Esophagus squamous epithelium (tissue), 5 donors: ENCODE measurements at places on chromosomes 2 and 18.

DNA sequence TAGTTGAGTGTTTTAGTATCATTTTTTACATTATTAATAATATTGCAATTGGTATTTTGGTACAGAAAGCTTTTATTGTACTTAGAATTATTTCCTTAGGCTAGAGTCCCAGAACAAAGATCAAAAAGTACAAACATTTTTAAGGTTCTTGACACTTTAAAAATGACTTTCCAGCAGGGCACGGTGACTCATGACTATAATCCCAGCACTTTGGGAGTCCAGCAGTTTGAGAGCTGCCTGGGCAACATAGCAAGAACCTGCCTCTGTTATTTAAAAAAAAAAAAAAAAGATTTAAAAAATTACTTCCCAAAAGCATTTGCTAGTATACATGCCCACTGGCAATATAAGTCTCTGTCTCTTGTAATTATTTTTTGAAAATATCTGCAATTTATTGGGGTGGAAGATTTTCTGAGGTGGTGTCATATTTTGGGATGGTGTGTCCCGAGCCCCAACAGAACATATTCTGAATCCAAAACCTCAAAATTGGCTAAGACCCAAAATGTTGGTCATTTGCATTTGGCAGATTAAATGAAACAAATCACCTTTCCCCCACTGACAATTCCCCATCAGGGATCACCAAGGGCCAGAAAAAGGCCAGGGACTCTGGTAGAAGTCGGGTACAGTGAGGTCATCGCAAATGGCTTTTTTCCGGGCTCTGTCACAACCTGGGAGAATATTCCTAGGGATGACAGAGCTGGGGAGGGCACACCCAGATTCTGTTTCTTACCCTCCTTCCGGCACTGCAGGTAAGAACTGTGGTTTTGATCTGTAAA is 42.1 kb downstream of the NIFK start:
- no peak overlapping the region for H3K4me3 ChIP-seq
- no peak for DNase-seq
- H3K36me3 ChIP-seq, result no peaks in the 10 kb centered on the region
- no peaks in the 10 kb centered on the region for H3K27me3 ChIP-seq
- peaks cover 5% of the 10 kb centered on the region for H3K4me1 ChIP-seq

GRCh38 chr2:109222825-109223471 is 93.9 kb downstream of the SH3RF3 start:
- no peak overlapping the region for H3K27ac ChIP-seq
- H3K4me3 ChIP-seq, result no peak overlapping the region
- no peaks in the 10 kb centered on the region for H3K4me1 ChIP-seq
- no peak for DNase-seq
- H3K36me3 ChIP-seq, result no peaks in the 10 kb centered on the region

DNA sequence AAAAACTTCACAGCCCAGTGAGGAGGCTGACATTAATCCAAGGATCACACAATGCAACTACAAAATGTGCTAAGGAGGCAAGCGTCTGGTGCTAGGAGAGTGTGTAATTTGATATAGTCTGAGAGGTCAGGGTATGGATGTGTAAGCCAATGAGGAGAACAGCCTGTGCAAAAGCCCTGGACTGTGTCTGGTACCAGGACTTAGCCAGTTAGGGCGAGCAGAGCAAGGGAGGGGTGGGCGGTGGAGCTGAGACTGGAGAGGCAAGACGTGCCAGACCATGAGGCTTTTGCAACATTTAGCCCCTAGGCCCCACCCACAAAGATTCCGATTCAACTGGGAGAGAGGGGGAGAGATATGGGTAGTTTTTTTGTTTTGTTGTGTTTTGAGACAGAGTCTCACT is 33.5 kb upstream of the SPRED2 start:
- H3K36me3 ChIP-seq, result no peaks in the 10 kb centered on the region
- no peak for DNase-seq
- no peaks in the 10 kb centered on the region for H3K27me3 ChIP-seq
- no peak overlapping the region for H3K4me3 ChIP-seq

GRCh38 chr2:1360557-1361250 is 52.6 kb upstream of the TPO start:
- DNase-seq, result no peak
- H3K4me3 ChIP-seq, result no peak overlapping the region
- H3K36me3 ChIP-seq, result no peaks in the 10 kb centered on the region
- no peaks in the 10 kb centered on the region for H3K4me1 ChIP-seq
- H3K27me3 ChIP-seq, result no peaks in the 10 kb centered on the region

DNA sequence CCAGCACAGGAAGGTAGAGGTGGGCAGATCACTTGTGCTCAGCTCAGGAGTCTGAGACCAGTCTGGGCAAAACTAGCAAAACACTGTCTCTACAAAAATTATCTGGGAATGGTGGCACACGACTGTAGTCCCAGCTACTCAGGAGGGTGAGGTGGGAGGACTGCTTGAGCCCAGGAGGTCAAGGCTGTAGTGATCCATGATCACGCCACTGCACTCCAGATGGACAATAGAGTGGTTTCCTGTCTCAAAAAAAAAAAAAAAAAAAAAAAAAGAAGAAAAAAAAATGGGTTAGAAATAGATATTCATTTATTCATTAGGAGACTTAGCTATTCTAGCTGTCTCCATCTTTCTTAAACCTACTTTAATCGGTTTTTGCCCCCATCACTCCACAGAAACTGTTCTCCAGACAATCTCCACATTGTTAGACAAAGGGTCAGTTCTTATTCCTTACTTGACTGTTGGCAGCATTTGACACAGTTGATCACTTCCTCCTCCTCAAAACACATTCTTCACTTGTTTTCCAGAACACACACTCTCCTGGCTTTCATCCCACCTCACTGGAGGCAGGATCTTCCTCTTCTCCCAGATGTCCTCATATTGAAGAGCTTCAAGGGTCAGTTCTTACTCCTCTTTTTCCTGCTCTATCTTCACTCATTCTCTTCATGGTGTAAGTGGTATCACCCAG is 103.1 kb downstream of the DTNB start:
- no peaks in the 10 kb centered on the region for H3K36me3 ChIP-seq
- H3K27ac ChIP-seq, result no peak overlapping the region
- no peak for DNase-seq

- no peak for DNase-seq
- H3K4me1 ChIP-seq, result no peaks in the 10 kb centered on the region
- no peaks in the 10 kb centered on the region for H3K36me3 ChIP-seq
- no peak overlapping the region for H3K27ac ChIP-seq
Observed at GRCh38 chr2:234996069-234996940, 44.5 kb downstream of the SH3BP4 start.

- H3K27me3 ChIP-seq, result no peaks in the 10 kb centered on the region
- no peaks in the 10 kb centered on the region for H3K36me3 ChIP-seq
- H3K4me3 ChIP-seq, result no peak overlapping the region
- DNase-seq, result no peak
Observed at GRCh38 chr2:225276207-225276606, 123.3 kb upstream of the NYAP2 start.

GRCh38 chr2:233668605-233669260 is 3.0 kb upstream of the UGT1A9 start:
- H3K4me3 ChIP-seq, result no peak overlapping the region
- H3K27ac ChIP-seq, result no peak overlapping the region
- H3K27me3 ChIP-seq, result no peaks in the 10 kb centered on the region
- H3K36me3 ChIP-seq, result no peaks in the 10 kb centered on the region

DNA sequence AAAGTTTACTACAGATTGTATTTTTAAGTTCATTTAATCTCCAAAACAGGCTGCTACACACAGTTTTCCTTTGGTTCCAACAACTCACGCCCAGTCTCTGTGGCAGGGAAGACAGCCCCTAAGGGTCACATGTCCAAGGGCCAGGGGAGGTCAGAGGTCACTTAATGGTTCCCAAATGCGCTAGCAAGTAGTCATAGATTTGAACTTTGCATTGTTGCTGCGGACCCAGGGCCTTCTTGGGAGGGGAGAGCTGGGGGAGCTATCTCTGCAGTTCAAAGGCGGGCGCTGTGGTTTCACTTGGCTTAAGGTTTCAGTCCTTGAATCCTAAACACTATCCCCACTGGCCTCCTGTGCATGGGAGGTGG is 74.8 kb upstream of the ZNF532 start:
- DNase-seq, result no peak
- H3K36me3 ChIP-seq, result no peaks in the 10 kb centered on the region
- no peak overlapping the region for H3K4me3 ChIP-seq

DNA sequence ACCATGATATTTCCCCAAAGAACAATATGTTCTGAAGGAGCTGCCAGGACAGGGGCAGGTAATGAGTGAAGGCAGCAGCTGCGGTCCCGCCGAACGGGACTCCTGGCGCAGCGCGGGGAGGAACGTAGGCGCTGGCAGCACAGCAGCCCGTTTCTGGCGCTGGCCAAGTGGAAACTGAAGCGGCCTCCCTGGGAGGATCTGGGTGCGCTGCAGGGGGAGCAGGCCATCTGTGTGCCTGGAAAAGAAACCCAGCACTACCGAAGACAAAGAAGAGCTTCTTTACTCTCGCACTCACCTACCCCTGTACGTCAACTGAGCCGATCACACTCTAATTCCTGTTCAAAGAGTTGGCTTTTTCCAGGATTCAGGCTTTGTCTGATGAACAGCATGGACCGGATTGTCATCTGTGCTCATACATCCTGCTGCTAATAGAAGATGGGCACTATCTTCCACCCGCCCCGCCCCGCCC is 11.8 kb downstream of the G6PC2 start:
- no peak for DNase-seq
- no peak overlapping the region for H3K4me3 ChIP-seq
- no peak overlapping the region for H3K27ac ChIP-seq
- H3K4me1 ChIP-seq, result peaks cover 9% of the 10 kb centered on the region
- no peaks in the 10 kb centered on the region for H3K27me3 ChIP-seq
- H3K36me3 ChIP-seq, result no peaks in the 10 kb centered on the region

DNA sequence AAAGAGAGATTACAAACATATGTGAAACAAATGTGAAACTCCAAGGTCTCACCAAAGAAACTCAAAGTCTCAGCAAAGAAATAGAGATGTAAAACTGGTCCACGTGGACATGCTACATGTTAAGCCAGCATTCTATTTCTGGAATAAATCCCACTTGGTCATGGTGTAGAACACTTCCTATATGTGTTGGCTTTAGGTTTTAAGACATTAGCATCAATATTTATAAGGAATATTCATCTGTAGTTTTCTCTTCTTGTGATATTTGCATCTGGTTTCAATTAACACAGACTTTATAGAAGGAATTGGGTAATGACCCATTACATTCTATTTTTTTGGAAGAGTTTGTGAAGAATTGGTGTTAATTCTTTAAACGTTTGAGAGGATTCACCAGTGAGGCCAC is 133.1 kb downstream of the COPS8 start:
- no peak overlapping the region for H3K4me3 ChIP-seq
- H3K27ac ChIP-seq, result peak overlapping the region; percentile 6

DNA sequence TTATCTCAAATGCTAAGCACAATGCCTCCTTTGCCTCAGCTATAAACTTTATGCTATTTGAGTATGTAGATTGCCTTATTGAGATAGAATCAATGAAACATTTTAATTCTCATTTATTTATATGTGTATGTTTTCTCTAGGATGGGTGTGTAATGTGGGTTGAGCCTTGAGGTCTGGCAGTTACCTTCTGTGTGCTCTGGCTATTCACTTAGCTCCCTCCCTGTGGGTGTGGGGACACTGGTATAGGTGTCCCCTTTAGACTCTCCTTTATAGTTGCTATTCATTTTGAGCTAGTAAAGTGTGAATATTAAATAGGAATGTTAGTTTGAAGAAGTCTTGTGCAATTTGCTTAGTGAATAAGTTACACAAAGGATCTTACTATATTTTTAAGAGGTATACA is 1.8 kb downstream of the SLC9A4 start:
- H3K27me3 ChIP-seq, result no peaks in the 10 kb centered on the region
- H3K4me3 ChIP-seq, result no peak overlapping the region
- H3K36me3 ChIP-seq, result no peaks in the 10 kb centered on the region
- no peak overlapping the region for H3K27ac ChIP-seq
- peaks cover 5% of the 10 kb centered on the region for H3K4me1 ChIP-seq

GRCh38 chr2:83142934-83143333 is 1316.1 kb downstream of the SUCLG1 start:
- H3K4me3 ChIP-seq, result no peak overlapping the region
- DNase-seq, result no peak
- no peak overlapping the region for H3K27ac ChIP-seq
- no peaks in the 10 kb centered on the region for H3K27me3 ChIP-seq

DNA sequence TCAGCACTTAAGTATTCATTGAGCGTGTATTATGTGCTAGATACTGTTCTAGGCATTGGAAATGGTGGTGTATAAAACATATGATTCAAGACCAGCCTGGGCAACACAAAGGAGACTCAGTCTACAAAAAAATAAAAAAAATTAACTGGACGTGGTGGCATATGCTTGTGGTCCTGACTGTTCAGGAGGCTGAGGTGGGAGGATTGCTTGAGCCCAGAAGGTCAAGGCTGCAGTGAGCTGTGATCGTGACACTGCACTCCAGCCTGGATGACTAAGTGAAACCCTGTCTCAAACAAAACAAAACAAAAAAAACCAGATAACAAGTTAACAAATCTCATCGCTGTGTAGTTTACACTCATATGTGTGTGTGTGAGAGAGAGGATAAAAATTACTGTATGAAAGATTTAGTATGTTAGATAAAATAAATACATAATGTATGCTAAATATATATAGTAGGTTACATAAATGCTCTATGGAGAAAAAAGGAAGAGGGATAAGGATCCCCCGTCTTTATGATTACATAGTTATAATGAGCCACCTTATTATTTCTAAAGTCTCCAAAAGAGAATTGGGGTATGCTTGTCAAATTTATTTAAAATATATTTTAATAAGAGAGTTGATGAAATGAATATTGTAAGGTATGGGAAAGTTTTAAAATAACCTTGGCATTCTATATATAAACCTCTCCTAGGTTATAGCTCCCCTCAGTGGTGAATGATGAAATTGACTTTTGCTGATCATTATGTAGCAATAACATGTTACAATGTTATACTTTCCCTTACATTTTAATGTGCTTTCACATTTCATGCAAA is 69.2 kb downstream of the EHBP1 start:
- peak overlapping the region; percentile 61 for H3K27ac ChIP-seq
- H3K4me1 ChIP-seq, result no peaks in the 10 kb centered on the region
- DNase-seq, result no peak
- no peaks in the 10 kb centered on the region for H3K36me3 ChIP-seq

DNA sequence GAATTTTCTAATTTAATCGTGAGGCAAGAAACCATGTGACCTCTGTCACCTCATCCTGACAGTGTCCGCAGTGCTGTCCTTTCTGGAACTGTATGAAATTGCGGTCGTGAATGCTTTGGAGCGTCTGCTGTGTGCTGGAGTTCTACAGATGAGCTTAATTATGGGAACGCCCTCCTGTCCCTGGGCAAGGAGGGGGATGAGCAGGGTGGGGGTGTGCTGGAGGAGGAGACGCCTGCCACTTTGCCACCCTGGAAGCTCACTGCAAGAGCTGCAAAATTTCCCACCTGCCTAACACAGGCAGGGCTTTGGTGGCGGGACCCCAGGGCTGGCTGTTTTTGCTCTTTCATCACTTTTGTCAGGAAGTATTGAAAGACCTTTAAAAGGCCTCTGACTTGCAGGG is 6.5 kb downstream of the LPIN1 start:
- no peaks in the 10 kb centered on the region for H3K27me3 ChIP-seq
- H3K36me3 ChIP-seq, result no peaks in the 10 kb centered on the region

DNA sequence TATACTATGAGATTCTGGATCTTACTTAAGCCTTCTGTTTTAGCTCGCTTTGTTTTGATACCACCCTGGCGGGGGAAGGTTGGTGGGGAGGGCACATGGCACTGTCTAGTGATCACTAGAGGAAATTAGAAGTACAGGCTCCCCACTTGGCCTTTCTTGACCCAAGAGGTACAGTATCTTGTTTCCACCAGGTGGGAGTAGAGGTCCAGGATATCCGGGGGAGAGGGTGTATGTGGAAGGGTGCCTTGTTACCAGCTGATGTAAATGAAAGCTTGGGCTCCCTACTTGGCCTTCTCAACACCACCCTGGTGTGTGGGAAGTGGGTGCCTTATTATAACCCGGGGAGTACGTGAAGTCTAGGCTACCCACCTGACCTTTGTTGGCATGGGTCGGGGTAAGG is 7.5 kb downstream of the GALNT1 start:
- H3K27me3 ChIP-seq, result no peaks in the 10 kb centered on the region
- no peak for DNase-seq
- H3K4me1 ChIP-seq, result peaks cover 7% of the 10 kb centered on the region
- H3K27ac ChIP-seq, result no peak overlapping the region
- H3K4me3 ChIP-seq, result no peak overlapping the region
